ENCODE measurements at places on chromosomes 16 and 17.

DNA sequence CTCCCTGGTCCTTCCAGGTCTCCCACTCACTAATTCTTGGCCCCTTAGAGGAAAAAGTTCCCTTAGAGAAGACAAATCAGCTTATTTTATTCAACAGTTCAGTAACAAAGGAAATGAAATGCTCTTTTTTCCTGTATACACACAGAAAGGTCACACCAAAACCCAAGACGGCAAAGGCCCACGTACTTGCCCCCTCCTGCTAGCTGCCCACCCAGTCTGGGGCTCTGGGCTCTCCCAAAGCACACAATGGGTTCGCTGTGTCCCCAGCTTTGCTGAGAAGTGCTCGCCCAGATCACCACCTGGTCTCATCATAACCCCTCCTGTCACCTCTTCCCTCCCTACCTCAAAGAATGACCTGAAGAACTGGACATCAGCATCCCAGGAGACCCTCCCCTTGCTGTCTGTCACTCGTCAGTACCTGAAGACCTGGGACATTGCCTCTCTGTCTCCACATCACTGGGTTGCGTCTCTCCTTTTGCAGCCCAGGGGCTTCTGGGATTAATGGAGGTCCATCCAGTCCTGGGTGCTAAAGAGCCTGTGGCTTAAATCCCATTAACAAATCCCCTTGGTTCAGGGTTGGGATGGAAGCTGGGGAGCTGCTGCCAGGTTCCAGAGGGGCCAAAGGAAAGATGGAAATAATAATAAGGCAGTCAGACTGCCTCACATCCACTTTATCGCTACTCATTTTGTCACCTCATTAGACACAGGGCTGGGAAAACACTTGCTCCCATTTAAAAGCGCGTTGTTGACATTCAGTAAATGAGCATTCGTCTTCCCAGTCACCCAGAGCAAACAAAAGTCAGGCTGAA is 3.3 kb downstream of the SLC6A4 start:
- DNase-seq, result no peak

GRCh38 chr16:28873543-28874201 is 4.6 kb upstream of the ATP2A1 start:
- DNase-seq, result peak; percentile 22

- DNase-seq, result no peak
Measured at GRCh38 chr16:67733734-67734470, 14.8 kb upstream of the GFOD2 start.

- DNase-seq, result no peak
Measured at GRCh38 chr17:55652825-55653224, 69.8 kb downstream of the TMEM100 start.

- no peak for DNase-seq
Measured at GRCh38 chr16:728890-729744, 2.2 kb downstream of the HAGHL start.

DNA sequence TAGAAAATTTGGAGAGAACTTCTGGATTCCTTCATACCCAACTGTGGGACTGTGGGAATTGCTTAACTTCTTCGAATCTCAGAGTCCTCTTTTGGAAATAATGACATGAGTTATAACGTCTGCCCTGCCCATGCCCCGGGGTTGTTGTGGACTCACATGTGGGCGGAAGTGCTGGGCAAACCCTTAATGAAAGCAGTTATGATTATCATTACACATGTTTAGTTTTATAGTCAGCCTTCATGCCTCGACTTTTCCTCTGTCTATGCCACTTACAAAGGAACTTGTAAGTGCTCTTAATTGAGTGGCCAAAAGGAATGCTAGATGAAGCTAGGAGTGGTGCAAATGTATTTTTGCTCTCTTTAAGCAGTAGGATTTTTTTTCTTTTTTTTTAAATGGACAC is 3.9 kb downstream of the KRT27 start:
- DNase-seq, result no peak

GRCh38 chr16:87284183-87284582 is 33.0 kb downstream of the C16orf95 start:
- no peak for DNase-seq

- peak; percentile 40 for DNase-seq
Measured at GRCh38 chr17:69523244-69523861, 108.9 kb downstream of the MAP2K6 start.

- peak; percentile 18 for DNase-seq
Measured at GRCh38 chr17:43552229-43552837, 6.2 kb upstream of the ETV4 start.

GRCh38 chr16:30728899-30729672 is 19.1 kb upstream of the PHKG2 start:
- DNase-seq, result no peak

GRCh38 chr17:78130437-78131101 is at the start of gene TMC8:
TMC8 (plus strand) TSS chr17:78130771; CDS start chr17:78131589, 818 bp downstream.
- DNase-seq, result no peak

GRCh38 chr17:60579090-60579489 is 20.9 kb upstream of the PPM1D start:
- DNase-seq, result peak; percentile 63

- DNase-seq, result peak; percentile 61
Measured at GRCh38 chr17:66636111-66636510, 198.8 kb upstream of the CACNG5 start.

DNA sequence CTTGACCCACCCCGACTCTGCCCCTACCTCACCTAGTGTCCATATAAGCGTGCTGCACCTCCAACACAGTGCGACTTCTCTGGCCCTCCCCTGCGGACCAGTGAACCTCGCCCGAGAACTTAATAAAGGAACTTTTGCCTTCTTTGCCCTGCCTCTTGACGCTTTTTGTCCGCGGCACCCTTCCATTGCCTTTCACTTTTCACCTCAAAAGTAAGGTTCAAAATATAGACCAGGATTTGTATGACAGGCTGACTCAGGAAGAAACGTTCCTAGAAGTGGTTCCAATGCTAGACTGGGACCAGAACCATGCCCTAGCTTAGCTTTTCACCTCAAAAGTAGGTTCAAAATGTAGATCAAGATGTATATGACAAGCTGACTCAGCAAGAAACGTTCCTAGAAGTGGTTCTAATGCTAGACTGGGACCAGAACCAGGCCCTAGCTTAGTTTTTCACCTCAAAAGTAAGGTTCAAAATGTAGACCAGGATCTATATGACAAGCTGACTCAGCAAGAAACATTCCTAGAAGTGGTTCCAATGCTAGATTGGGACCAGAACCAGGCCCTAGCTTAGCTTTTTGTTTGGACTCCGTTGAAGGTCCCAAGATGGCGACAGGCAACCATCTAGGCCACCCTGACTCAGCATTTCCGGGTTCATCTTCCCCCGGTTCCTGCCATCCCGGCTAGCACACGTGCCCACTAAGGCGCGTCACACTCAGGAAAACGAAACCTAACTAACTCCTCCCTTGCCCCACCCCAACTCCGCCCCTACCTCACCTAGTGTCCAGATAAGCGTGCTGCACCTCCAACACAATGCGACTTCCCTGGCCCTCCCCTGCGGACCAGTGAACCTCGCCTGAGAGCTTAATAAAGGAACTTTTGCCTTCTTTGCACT is 51.0 kb upstream of the TMEM97 start:
- no peak for DNase-seq

DNA sequence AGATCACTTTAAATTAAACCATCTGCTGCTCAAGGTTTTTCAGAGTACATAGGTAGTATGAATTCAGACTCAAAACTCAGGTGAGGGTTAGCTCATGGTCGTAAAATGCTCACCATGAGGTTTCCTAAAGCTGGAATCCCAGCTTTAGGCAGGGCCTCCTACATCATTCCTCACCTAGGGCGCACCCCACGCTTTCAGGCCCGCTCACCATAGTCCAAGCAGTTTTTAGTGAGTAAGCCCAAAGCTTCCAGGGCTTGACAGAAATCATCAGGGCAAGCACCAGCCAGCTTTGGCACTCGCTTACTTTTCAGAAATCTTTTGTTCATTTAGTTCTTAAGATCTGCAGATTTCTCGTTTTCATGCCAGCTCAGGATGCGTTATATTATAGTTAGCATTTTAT is 89.8 kb downstream of the HIC1 start:
- no peak for DNase-seq

- DNase-seq, result no peak
Measured at GRCh38 chr17:42403150-42403549, 14.9 kb upstream of the STAT3 start.

GRCh38 chr16:28495098-28495793 is 803 bp downstream of the APOBR start:
- no peak for DNase-seq

DNA sequence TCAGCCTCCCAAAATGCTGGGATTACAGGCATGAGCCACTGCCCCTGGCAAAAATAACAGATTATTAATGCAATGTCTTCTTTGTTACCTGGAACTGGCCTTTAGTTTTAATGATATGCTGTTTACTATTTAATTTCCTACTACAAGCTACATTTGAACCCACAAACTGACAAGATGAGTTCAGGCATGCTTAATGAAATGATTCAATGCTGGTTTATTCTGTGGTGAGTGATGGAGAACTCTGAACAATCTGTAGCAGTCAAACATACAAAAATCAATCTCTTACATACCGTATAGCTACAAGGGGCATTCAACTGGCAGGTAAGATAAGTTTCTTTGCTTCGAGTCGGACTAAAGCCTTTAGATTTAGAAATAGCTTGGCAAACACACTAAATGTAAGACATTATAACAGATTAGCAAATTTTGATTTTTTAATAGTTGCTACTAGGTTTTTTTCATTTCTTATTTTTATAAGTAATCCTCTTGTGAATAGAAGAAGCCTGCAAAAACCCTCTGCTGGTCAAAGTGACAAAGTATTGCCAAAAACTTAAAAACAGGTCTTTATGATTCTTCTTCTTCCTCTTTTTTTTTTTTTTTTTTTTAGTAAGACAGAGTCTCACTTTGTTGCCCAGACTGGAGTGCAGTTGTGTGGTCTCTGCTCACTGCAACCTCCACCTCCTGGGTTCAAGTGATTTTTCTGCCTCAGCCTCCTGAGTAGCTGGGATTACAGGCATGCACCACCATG is 138.5 kb downstream of the SSH2 start:
- DNase-seq, result no peak

DNA sequence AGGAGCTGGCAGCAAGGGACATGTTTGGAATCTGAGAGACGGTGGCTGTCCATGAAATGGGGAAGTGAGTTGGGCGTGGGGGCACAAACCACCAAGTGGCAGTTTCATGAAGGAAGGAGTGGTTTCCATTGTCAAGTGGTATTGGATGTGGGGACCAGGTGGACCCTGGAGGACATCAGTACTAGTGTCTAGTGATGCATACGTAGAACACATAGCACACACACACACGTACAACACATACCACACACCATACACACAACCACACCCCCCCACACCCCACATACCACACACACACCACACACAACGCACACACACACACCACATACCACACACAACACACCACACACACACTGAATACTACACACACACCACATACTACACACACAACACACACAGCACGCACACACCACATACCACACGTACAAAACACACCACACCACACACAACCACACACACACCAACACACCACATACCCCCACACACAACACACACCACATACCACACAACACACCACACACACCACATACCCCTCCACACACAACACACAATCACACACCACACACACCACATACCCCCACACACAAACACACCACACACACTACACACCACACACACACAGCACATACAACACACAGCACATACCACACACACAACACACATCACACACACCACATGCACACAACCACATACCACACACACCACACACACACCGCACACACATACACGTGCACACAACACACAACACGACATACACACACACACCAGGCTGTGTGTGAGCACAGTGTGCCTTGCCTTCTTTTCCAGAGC is 41.1 kb upstream of the GSE1 start:
- DNase-seq, result no peak

- DNase-seq, result no peak
Measured at GRCh38 chr16:8676737-8677375, 2.4 kb downstream of the ABAT start.

- DNase-seq, result no peak
Measured at GRCh38 chr17:10224582-10225195, 26.3 kb upstream of the GAS7 start.

Measured in EH (cell line).